ENCODE measurements at places on chromosomes 1 and 21.

GRCh38 chr1:3336641-3337630 lies 117.5 kb upstream of the ARHGEF16 start:
- no peak for DNase-seq

DNA sequence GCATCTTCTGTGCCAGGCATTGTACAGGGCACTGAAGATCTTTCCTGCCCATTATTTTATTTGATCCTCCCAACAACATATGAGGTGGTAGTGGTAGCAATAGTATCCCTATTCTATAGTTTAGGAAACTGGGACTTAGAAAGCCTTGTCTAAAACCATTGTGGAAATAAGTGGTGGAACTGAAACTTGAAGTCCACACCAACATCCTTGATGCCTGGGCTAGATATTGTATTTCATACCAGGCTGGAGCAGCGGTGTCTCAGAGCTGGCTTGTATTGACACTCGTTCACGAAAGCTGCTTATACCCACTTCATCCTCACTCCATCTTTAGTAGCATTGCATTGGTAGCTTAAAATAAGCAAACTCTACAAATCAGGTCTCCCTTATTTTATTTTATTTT lies 9.7 kb upstream of the CTSS start:
- no peak for DNase-seq

- DNase-seq: peak; percentile 51
Observed at GRCh38 chr1:35726450-35727433, 8.1 kb upstream of the C1orf216 start.

- DNase-seq: no peak
Observed at GRCh38 chr1:224563666-224564065, 52.5 kb upstream of the CNIH3 start.

DNA sequence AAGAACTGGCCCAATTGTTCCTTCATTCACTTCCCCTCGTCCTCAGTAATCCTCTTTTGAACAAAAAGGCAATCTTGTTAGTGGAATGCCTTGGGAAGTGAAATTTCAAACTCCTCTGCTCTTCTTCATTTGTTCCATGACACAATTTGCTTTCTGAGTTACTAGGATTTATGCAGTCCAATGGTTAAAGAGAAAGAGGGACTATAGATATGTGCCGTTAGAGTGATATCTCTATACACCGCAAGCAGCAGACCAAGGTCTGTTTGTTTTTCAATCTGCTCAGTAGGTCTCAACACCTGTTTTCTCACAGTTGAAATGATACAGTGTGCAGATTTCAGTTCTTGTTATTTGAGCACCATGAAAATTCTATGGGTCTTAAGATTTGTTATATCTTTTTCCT lies 244.0 kb downstream of the DNM3 start:
- DNase-seq: no peak

GRCh38 chr1:15849775-15850324 lies 2.3 kb downstream of the SPEN start:
- peak; percentile 79 for DNase-seq

DNA sequence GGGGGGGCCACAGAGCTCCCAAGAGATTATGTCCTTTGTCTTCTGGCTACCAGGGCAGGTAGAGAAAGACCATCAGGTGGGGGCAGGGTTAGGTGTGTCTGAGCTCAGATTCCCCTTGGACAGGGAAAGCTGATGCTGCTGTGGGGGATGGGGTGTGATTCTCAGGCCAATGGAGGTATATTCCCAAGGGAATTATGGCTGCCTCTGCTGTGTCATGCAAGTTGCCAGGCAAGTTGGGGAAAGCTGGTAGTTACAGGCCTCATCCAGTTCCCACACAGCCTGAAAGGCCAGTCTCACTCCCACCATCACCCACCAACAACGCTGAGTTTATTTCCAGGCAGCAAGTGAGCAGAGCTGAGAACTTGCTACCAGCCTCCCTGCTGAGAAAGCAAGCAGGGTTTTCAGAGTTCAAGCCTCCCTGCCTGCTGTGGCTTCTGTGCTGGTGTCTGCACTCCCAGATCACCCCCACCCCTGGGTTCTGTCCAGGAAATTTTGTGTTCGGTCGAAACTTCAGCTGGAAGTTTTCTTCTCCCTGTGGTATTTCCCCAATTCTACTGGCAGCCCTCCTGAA lies 21.3 kb downstream of the IFI16 start:
- DNase-seq: no peak

DNA sequence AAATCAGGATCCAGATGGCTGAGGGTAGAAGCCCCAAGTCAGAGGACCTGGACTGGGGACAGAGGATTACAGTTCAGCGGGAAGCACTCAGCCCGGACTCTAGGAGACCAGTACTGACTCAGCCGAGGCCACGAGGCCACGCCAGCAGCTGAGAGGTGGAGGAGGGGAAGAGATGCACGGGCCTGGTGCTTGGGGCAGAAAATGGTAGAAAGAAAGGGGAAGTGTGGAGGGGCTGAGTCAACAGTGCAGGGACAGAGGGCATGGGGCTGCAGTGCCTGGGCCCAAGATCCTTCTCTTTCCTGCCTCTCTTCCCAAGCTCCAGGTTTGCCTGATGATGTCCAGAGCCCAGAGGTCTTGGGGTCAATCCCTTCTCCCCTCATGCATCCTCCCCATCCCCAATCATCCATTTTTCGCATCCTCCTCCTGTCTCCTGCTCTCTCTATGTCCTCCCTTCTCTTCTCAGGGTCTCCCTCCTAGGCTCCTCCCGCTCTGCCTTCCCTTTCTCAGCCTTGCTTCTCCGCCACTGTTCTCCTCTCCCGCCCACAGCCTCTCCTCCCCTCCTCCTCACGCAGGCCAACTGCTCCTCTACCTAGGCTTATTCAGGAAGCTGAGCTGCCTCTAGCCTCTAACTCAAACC lies 7.7 kb downstream of the ARHGEF2 start:
- DNase-seq: no peak

GRCh38 chr1:234970731-234971476 lies 157.7 kb downstream of the TOMM20 start:
- peak; percentile 78 for DNase-seq

GRCh38 chr1:72122099-72122880 lies 160.0 kb downstream of the NEGR1 start:
- DNase-seq: no peak

GRCh38 chr21:39610703-39611102 lies 2.0 kb upstream of the B3GALT5 start:
- no peak for DNase-seq

- DNase-seq: no peak
Observed at GRCh38 chr1:229064320-229065168, 206.4 kb upstream of the RAB4A start.

- peak; percentile 18 for DNase-seq
Observed at GRCh38 chr1:54976747-54977146, 3.7 kb upstream of the TMEM61 start.

GRCh38 chr1:92259350-92259749 lies 39.4 kb downstream of the GLMN start:
- DNase-seq: no peak

GRCh38 chr1:155218854-155219591 lies 10.5 kb downstream of the MTX1 start:
- DNase-seq: no peak

DNA sequence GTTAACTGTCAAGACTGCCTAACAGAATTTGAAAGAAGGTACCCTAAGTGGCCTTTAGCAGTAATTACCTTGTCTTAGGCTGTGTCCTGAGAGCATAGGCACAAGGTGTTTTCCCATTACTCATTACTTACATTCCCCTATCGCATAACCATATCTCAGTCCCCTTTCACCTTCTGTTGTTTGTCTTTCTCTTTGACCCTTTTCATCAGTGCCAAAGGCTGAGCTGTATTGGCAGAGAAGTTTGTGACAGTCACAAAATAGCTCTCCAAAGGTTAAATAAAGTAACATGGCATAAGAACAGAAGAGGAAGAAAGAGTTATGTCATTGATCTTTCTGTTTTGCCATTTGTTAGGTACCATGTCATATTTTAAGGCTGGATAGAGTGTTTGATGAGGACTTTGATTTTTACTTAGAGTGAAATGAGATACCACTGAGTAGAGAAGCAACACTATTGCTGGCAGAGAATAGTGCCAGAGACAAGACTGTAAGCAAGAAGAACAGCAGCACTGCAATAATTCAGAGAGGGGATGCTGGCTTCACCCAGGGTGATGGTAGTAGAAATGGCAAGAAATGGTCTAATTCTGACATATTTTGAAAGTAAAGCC lies 497.8 kb downstream of the TTLL7 start:
- no peak for DNase-seq

DNA sequence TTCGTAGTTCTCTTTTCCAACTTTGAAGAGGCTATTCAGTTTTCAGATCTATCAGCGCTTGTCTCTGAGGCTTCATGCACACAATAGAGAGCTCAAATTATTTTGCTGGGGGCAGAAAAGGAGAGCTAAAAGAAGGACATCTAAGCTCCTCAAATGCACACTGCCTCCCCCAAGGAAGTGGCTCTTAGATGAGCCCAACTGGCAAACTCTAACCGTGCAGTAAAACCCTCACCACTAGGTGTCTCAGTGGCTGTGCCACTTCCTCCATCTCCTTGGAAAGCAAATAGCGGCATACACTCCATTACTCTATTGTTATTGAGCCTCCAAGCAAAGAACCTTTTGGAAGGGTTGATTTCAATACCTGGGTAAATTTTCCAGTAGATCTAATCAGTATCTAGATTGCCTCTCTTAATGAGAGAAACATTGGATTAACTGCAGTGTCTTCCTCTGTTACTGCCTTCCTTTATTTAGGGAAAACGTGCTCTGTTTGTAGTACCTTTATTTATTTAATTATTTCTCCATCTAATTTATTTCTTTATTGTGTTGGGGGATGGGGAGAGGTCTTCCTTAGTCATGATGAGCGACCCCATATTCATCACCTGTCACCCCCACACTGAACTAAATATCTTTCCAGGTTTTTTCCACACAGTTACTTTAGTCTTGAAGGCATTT lies 9.2 kb upstream of the SFPQ start:
- DNase-seq: peak; percentile 82

- no peak for DNase-seq
Observed at GRCh38 chr1:90671251-90671650, 45.9 kb downstream of the BARHL2 start.

- DNase-seq: no peak
Observed at GRCh38 chr1:28249013-28249865, 10.1 kb upstream of the SESN2 start.

DNA sequence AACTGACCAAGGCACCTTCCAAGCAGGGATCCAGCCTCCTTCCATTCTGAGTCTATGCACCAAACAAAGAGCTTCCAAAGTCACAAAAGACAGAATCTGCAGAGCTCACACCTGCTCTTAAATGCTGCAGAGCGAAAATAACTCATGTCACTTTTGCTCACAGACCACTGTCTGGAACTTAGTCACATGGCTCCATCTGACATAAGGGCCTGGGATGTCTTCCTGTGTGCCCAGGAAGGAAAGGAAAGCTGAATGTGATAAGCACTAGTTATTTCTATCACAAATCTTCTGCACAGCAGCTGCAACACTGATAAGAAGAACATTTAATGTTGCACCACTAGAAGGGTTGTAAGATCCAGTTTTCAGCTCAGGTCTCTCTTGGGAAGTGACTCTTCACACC lies 39.5 kb upstream of the SGIP1 start:
- no peak for DNase-seq

DNA sequence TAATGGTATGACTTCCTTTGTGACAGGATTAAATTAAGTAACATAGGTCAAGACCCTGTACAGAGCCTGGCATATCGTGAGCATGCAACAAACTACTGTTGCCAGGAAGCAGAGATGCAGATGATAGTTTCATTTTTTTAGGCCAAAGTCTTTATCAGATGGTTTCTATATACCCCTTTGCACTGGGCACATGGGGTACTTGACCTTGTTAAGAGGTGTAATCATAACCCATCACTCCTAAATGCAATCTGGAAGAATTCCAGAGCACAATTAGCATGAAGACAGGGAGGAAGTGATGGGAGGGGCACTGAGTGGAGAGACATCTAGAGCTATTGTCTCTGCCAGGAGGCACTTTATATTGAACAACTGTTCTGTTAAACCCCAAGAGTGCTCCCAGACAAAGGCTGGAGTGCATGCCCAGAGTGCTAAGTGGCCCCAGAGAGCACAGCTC lies 22.1 kb downstream of the ZBTB17 start:
- DNase-seq: peak; percentile 86

GRCh38 chr1:3996846-3997705 lies 97.0 kb upstream of the C1orf174 start:
- DNase-seq: no peak

DNA sequence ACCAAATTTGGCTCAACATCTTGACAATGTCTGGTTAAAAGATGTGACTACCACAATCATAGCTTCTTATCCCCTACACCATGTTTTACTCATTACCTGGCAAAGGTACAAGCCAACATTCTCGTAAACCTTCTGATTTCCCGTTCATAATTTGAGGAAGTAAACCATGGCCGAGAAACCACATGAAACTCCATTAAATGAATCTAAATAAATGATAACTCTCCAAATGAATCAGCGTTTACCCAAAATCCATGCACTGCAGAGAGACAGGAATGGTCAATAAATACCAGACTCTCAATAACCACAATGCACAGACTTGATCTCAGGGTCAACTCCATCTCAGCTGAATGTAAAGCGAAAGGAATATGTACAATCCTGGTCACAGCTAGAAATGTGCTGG lies 125.2 kb downstream of the TYW3 start:
- no peak for DNase-seq

GRCh38 chr1:11640101-11640500 lies 14.1 kb downstream of the FBXO2 start:
- DNase-seq: no peak

- DNase-seq: no peak
Observed at GRCh38 chr1:177256153-177257075, 85.7 kb downstream of the BRINP2 start.

GRCh38 chr1:55060133-55060999 lies 21.0 kb downstream of the PCSK9 start:
- no peak for DNase-seq

- no peak for DNase-seq
Observed at GRCh38 chr1:36913484-36914060, 120.7 kb downstream of the GRIK3 start.

GRCh38 chr1:53919675-53920066 lies 25.7 kb downstream of the DIO1 start:
- DNase-seq: no peak

DNA sequence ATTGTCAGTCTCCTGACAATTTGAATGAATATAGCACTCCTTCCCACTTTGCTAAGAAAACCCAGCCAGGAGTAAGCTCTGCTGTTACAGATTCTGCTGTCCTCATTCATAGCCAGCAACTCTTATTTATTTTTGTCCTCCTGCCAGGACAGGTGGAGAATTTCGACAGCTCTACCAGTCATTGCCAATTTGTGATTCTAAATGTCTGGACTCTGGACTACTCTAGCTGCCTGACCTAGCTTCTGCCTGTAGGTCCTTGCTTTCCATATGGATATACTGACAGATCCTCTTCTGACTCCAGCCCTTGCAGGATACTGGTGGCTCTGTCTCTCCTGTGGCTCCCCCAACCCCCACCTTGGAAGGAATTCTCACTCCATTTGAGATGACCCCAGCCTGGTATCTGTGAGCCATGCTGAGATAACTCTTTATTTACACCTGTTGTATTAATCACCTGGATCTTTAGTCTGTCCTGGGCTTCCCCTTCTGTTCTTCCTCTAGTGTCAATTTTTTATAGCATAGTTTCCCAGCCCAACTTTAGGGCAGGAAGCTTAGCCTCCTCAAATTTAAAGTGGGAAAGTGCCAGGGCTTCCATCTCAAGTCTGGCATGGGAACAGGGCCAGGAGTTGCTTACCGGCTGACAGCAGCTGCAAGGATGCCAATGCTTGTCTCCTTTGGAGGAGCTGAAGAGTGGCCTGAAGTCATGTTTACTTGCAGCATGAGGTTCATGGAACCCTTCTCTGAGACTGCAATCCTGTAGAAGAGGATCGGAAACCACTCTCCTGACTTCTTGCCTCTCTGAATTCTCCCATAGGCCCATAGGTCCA lies 6.7 kb downstream of the PM20D1 start:
- DNase-seq: no peak
